ENCODE measurements at places on chromosomes 6 and 20.

DNA sequence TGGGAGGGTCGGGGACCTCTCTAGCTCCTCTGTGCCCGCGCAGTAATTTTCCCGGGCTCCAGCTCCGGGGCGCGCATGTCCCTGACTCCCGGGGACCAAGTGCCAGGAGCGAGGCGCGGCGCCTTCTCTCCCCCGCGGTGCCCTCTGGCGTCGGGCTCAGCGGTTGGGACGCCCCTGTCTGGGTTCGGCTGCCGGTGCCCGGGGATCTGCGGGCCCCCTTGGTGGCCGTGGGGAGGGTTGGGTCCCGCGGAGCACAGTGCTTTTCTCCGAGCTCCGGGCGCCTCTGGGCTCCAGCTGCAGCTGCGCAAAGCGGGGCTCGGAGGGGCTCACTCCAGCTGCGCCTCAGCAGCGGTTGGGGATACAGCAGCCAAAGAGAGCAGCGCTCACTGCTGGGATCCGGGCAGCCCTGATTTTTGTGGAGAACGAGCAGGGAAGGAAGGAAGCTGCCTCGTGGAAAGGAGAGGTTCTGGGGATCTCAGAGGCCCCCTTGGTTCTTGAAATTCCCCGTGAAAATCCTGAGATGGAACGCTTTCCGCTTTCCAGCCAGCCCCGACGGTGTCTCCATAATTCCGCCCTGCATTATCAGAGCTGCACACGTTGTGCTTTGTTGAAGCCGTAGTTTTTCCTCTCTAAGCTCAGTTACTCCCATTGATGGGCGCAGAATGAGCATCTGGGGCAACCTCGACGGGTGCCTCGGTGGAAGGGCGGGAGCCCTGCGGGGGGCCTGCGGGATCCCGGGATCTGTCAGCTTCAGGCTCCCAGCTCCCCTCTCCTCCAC, 861 bp downstream of the PPP1R14C start:
- DNase-seq = no peak

DNA sequence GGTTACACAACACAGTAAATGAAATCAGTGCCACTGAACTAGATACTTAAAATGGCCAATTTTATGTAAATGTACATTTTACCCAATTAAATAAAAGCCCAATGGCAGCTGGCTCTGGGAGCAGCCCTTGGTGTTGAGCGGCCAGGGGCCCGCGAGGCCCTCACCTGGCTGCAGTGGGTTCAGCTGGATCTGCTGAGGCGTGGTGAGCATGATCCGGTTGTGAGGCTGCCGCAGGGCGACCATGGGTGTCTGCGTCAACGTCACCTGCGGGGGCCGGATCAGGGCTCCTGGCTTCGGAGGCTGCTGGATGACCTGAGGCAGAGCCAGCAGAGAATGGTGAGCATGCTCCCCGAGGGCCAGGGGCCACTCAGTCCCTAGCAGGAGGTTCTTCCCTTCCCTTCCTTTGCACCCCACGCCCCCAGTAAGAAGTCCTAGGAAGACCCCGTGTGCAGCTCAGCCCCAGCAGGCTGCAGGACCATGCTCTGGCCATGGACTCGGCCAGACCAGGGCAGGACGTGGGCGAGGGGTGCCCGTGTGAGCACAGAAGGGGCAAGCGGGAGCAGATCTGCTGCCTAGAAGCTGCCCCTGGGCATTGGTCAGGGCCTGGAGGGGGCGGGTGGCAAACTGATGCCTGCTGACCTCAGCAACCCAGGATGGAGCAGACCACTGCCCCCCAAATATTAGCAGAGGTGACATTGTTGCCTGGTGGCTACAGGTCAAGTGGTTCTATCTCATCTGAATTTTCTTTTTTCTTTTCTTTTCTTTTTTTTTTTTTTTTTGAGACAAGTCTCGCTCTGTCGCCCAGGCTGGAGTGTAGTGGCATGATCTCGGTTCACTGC, 61.9 kb downstream of the TAF4 start:
- no peak for DNase-seq

- no peak for DNase-seq
Measured at GRCh38 chr20:36523341-36523740, 18.0 kb upstream of the MYL9 start.

DNA sequence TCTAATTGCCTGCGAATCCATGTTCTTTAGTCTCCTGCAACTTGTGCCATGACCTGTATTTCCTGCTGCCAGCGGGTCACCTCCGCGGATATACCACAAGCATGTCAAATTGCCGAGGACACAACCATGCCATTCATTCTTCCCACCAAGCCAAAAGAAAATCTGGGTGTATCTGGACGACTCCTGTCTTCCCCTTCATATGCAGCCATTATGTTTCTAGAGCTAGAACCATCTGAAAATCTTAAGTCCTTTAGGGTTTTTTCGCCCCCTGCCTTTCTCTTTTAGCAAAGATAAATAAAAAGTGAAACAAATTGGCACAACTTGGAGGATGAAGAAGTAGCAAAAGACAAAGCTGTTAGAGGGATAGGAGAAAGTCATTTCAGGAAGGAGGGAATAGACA, 242.6 kb downstream of the ARID1B start:
- peak; percentile 38 for DNase-seq

DNA sequence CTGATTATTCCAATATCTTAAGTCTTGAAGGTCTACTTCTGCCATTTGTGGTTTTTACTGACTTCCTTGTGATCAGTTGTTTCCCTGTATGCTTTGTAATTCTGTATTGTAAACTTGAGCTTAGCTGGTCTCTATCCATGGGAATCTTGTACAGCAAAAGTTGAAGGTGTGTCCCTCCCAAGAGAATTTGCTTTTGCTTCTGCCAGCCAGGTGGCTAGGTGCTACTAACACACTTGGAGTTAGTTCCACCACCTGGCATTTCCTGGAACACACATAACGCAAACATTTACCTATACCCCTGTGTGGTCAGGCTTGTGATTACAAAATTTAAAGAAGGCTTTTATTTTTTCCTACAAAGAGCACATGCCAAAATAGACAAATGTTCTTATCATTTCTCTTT, 141.2 kb downstream of the GRM4 start:
- no peak for DNase-seq

DNA sequence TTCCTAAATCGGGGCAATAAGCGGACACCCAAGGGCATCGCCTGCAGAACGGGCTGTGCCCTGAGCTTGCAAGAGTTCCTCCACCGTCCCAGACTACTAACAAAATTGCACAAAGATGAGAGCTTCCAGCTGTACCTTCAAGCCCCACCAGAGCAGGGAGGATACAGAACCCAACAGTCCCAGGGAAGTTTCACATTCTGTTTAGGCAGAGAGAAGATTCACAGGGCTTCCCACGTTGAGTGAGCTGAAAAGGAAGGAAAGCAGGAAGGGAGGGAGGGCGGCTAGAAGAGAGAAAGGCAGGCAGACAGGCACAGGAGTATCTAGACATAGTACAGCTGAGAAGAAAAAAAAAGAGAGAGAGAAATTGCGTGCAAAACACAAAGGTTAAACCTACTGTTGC, 112.6 kb upstream of the AFDN start:
- no peak for DNase-seq

- DNase-seq = peak; percentile 96
Measured at GRCh38 chr6:11732036-11732631, 46.5 kb downstream of the ADTRP start.

DNA sequence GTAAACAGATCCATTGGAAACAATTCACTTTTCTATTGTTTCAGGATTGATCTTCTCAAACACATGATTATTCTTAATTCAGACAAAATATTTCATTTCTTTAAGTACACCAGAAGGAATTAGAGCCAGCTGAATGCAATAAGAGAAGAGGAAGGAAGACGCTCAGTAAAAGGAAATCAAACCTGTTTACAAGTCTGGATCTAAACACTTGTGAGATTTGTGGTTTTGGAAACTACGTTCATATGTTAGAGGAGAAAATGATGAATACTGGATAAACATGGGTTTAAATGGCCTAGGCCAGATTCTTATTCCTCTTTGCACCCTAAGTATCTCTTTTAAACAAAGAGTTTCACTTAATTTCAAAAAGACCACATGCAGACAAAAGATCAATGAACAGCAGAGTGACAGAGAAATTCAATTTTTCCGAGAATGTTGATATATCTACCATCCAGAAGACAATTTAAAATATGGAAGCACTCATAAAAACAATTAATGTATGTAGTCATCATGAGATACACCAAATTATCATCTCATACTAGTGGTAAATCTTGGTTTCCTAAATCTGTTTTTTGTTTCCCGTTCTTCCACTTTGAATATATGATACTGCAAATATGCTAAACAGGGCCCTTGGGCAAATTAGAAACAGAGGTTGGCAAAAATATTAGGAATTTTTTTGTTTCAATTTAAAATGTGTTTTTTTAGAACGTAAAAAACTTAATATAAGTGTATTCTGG, 703.5 kb upstream of the CITED2 start:
- peak; percentile 55 for DNase-seq

DNA sequence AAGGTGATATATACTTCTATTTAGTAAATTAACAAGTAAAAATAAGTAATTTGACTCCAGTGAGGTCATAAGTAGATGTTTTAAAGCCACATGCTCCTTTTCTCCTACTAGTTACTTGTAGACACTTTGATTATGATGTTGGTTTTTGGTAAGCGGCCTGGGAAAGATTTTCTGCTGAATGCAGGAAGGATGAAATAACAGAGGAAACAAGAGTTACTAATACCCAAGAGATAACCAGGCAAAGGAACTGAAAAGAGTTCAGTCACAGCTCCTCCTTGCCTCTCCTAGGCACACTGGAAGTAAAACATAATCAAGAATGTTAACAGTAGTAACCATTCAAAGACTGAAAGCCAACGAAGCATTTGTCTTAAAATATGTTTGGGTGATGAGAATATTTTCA, 203.3 kb downstream of the RNGTT start:
- DNase-seq = no peak

DNA sequence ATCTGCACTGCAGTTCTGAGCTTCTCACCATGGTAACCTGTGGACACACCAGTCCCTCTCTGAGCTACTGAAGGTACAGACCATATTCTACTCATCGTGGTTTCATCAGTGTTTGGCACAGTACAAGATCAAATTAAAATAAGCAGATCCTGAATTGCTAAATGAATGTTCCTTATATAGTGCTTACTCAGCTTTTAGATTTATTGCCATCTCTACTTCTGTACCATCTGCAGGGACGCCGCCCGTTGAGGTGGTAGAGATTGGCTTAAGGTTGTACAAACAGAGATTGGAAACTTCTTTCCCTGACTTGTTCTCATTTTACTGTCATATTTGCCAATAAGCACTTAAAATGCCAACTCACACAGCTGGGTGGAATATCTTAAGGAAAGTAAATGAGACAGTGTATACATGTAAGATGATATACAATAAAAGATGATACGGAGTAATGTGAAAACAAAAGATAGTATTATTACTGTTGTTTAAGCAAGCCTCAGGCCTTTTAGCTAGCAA, 223.4 kb upstream of the FOXQ1 start:
- no peak for DNase-seq

DNA sequence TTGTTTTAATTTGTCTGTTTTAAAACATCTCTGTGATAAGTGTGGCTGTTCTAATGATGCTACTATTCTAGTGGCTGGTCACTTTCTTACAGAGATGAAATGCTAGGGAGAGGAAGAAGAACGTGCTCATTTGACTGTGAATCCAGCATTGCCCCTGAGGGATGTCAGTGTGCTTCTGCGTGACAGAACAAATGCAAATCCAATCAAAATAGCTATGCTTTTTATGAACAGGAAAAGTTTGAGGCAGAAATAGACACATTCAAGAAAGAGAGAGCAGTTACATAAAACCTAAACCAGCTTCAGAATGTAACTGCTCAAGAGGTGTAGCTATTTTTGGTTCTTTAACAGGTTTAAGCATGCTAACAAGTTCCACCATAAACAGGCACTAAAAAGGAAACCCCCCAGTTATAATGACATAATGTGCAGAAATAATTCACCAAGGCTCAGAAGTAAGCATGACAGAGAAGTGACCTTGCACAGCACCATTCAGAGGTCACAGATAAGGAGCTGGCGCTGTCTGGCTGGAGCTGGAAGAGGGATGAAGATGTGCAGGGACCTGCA, 385.3 kb downstream of the EPM2A start:
- DNase-seq = no peak

- peak; percentile 52 for DNase-seq
Measured at GRCh38 chr6:152004036-152004566, 196.6 kb downstream of the ESR1 start.

GRCh38 chr20:57957411-57958049, 247.7 kb upstream of the PMEPA1 start:
- DNase-seq = no peak

DNA sequence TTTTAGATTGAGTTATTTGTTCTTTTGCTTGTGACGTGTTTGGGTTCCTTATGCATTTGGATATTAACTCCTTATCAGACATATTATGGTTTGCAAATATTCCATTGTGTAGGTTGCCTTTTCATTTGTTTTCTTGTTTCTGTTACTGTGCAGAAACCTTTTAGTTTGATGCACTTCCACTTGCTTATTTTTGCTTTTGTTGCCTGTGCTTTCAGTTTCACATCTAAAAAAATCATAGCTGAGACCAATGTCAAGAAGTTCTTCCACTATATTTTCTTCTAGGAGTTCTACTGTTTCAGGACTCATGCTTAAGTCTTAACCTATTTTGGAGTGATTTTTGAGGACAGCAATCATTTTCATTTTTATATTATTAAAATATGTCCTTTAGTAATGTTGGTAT, 113.5 kb downstream of the EPM2A start:
- DNase-seq = no peak

DNA sequence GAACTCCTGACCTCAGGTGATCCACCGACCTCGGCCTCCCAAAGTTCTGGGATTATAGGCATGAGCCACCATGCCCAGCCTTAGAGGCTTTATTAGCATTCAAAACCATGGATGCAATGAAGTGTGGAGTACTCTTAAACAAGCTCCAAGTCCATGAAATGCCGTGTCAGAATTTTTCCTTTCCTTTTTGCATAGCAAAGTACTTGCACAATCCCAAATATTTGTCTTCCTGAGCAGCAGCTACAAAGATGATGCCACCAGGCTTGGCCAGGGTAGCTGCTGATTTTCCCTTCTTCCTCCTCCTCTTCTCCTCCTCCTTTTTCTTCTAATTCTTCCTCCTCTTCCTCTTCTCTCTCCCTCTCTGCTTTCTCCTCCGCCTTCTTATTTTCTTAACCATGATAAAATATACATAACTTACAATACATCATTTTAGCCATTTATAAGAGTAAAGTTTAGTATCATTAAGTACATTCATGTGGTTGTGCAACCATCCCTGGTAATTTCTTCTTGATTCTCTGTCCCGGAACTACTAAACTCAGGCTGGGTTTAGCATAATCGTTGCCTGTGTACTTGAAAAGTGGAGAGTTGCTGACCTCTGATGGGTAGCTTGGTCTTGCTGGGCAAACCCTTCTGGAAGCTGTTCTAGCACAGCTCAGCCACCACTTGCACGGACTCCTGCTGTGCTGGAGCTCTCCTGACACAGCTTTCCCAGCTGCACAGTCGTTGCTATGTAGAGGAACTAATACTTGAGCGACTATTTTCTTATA, 20.3 kb downstream of the MUCL3 start:
- no peak for DNase-seq
